Activated CD4-positive, alpha-beta T cell treated with anti-CD3 and anti-CD28 coated beads, Interleukin-2, amount 50 U/mL, for 24 hours (primary cell): ENCODE measurements at places on chromosomes 2 and 18.

- DNase-seq = no peak
Observed at GRCh38 chr2:105034170-105034569, 3.7 kb upstream of the MRPS9 start.

DNA sequence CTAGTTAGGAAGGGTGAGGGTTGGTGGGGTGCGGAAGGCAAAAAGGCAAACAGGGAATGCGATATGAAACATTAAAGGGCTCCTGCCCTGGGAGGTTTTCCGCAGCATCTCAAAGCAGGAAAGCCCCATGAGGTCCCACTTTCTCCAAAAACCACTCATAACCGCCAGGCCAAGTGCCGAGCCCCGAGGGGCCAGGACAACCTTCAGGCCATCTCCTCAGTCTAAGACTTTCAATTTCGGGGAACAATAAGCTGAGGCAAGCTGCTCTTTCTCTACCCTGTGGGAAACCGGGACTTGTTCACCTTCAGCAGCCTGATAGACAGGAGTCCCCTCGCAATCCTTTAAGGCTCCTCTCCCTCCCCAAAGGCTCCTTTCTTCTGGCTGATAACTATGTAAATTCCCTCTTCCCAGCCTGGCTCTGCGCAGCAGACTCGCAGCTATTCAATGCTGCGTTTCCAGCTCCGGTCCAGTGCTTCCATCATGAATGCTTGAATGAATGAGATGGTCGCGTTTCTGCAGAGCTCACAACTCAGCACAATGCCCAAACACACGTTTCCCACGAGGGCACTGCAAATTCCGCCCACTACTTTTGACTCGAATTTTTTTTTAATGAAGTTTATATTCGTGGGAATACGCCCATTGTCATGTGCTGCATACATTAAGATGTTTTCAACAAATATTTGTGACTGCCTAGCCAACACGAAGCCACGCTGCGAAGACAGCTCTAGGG is 1.4 kb downstream of the LAMA1 start:
- no peak for DNase-seq

DNA sequence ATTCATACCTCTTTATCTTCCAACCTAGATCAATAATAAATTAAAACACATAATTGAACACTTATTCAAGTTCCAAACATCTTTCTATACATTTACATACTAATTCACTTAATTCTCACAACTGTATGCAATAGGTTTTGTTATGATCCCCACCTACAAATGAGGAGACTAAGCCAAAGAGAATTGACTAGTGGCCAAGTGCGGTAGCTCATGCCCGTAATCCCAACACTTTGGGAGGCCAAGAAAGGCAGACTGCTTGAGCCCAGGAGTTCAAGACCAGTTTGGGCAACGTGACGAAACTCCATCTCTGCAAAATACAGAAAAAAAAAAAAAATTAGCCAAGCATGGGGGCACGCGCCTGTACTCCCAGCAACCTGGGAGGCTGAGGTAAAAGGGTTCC is 36.8 kb downstream of the KCNG3 start:
- DNase-seq = no peak

DNA sequence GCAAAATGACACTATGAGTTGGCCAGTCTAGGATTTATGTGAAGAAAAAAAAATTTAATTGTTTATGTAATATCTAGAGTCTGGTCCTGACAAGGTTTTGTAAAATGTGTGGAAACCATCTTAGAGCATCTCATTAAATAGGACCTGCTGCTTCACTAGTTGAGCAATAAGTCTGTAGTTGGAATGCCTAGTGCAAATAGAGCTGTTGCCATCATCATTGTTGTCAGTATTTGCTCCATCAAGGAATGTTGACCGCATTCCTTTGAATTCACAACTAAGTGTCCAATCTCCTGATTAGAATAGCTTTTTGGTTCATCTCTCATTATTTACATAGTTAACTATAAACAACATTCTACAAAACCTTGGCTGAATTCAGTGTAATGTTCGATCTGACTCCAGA is 32.2 kb upstream of the RPE start:
- no peak for DNase-seq

- DNase-seq = no peak
Observed at GRCh38 chr2:220512419-220512818, 885.0 kb downstream of the SLC4A3 start.

DNA sequence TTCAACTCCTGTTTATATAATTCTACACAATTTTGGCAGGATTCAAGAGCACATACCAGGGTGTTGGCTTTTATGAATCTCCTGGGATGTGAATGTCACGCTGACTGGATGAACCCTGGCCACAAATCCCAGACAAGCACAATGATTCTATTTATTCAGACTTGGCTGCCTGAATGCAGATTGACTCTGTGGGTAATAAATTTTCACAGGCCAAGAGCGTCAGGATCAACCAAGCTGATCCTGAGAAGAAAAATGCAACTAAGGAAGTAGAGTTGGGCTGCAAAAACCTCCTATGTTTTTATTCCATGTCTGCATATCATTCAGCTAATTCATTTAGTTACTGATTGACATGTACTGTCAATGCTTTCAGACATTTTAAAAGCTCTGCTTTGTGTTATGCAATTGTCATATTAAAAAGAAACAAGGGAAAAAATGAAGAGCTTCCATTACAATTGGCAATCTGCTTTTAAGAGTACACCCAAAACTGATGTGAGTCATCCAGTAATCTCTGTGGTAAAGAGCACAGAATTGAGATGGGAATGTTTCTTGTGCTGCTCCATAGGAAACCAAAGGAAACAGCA is 173.0 kb upstream of the REV1 start:
- no peak for DNase-seq

GRCh38 chr2:43019025-43019367 is 207.4 kb downstream of the ZFP36L2 start:
- no peak for DNase-seq

DNA sequence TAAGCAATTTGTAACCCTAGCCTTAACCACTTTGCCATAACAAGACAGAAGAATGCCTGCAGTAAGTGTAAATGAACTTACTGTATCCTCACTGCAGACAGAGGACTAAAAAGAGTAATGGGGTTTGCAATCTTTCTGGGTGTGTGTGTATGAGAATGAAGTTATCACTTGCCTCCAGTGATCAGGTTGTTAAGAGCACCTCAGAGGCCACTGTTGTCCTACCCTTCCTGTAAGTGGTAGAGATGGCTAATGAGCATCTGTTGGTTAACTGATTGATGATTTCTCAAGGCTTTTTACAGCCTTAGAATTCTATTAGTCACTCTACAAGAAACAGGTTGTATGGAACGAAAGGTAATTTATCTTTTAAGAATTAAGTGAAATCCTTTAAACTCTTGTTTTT is 27.6 kb upstream of the GTF2A1L start:
- no peak for DNase-seq

DNA sequence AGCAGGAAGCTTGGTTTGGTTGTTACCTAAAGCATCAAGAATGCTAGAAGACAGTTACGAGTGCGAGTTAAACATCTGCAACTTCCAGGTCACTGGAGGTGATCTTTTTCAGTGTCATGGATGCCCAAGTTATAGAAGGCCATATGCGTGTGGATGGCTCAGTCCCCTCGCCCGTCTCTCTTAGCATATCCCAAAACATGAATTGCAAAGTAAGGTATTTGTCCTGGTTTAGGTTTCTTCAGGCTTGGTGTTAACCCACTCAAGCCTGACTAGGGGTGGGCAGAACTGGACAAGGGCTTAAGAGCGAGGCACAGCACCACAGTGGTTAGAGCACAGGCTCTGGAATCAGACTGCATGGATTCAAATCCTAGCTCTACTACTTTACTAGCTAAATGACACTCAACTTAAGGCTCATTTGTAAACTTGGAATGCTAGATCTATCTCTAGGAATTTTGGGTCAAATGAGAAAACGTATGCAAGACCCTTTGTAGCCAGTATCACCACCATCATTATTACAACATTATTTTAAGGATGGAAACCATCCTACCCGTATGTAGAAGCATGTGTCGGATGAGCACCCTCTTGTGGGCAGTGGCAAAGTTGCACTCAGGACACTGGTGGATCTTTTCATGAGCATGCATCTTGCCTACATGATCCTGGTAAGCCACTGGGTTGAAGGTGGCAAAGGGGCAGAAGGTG is 11.2 kb downstream of the ZNF142 start:
- DNase-seq = peak; percentile 39

DNA sequence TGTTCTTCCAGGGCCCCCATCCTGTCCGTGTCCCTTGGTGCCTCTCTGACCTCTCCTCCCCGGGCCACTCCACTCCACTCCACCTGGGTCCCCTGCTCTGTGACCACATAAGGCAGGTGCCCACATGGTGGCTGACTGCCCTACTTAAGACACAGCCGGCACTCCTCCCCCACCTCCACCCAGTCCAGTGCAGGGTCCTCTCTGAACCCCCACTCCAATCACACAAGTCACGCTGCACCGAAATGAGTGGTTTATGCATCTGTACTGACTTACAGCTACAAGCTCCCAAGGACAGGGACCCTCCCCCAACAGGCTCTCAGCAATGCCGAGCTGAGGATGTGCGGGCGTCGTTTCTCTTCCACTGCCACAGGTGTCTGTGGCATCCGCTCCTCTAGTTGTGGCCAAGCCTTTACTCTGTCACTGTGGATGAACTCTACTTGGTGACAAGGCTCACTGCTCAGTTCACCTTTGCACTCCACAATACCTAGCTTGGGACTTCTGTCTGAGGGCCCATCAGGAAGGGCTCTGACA is 48.3 kb downstream of the TFCP2L1 start:
- DNase-seq = no peak

DNA sequence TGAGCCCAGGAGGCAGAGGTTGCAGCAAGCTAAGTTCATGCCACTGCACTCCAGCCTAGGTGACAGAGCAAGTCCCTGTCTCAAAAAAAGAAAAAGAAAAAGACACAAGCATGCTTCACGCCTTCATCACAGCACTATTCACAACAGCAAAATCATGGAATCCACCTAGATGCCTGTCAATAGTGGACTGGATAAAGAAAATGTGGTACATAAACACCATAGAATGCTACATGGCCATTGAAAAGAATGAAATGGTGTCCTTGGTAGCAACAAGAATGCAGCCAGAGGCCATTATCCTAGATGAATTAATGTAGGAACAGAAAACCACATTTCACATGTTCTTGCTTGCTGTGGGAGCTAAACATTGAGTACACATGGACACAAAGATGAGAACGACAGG is 392.6 kb downstream of the EIPR1 start:
- no peak for DNase-seq

- DNase-seq = no peak
Observed at GRCh38 chr2:164522561-164522981, 98.7 kb downstream of the GRB14 start.

DNA sequence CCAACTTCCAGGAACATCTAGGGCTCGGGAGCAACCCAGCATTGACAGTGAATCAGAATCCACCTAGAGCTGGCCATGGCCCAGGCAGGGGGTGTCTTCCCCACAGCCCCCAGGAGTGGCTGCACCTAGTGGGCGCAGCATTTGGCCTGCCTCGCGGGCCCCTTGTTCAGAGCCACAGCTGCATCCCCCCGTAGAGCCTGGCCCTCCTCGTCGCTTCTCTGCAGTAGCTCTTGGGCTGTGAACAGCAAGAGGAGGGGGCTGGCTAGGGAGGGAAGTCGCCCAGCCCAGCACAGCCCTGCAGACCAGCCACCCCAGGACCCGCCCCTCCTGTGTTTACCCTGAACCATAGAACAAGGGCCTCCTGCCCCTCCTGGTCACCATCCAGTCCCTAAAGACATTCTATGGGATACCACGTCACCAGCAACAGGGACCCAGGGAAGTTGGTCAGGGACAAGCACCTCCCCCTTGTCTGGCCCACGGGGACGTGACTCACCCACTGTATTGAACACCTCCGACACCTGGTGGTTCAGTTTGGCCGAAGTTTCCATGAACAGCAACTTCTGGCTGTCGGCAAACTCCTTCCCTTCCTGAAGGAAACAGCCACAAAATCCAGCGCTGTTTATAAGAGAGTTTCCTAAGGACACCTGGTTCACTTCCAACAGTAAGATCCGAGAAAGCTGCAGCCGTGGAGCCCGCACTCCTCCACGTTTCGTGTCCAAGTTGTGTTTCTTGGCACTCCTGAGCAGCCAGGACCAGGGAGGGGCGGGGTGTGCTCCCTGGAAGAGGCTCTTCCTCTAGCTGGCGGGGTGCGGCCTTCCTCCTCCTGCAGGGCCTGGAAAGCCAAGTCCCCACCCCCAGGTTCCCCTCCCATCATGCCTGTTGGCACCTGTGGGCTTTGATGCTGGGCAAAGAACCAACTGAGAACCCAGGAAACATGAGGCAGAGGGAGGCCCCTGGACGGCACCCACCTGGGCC is 8.8 kb downstream of the PRLH start:
- no peak for DNase-seq

- DNase-seq = no peak
Observed at GRCh38 chr2:16588565-16588964, 77.1 kb downstream of the CYRIA start.

- DNase-seq = no peak
Observed at GRCh38 chr18:54774981-54775665, 53.2 kb upstream of the RAB27B start.

- no peak for DNase-seq
Observed at GRCh38 chr2:24209389-24210105, 34.7 kb downstream of the FAM228A start.

- DNase-seq = no peak
Observed at GRCh38 chr2:64114912-64115277, 29.3 kb downstream of the PELI1 start.

- no peak for DNase-seq
Observed at GRCh38 chr2:207408086-207408794, 121.5 kb upstream of the CREB1 start.

DNA sequence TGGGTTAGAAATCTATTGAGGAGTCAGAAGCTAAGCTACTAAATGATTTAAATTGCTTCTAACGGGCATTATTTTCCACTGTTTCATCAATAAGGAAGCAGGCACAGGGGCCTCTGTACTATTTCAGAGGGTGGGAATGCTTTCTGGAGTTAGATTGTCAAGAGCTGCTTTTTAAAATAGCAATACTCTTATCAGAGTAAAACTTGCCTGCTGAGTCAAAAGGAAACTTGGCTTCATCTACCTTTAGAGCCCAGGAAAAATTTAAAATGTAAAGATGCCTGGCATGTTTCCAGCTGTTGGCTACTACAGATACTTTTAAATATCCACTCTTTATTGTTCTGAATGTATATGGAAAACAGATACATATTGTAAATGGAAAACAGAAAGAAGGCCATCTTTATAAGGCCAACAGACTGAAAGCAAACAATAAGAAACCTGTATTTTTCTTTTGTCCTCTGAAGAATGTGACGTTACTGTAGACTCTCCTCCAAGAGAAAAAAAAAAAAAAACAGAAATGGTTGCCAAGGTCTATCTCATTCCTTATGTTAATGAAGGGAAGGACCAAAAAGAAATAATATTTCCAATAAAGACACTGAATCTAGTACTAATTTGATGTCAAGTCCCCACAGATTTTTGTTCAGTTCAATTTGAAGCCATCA is 79.1 kb downstream of the FIGN start:
- no peak for DNase-seq

DNA sequence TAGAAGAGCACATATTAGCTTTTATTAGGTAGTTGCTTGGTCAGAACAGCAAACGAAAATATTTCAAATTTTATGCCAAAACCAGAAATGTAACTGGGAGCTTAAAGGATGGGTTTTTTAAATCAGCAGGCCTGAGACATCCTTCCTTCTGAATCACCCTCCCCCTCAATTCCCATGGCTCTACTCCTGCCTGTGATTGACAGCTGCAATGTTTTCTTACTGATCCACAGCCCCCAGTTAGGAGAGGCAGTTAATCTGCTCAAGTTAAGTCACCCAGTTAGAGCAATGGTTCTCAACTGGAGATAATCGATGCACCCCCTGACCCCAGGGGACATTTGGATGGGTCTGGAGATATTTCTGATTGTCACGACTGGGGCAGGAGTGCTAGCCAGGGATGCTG is 24.9 kb downstream of the KCTD18 start:
- DNase-seq = no peak
